DMS53 (cell line): ENCODE measurements at places on chromosomes 1 and 21.

- no peak for DNase-seq
Measured at GRCh38 chr1:57819893-57820292, 396.0 kb upstream of the DAB1 start.

DNA sequence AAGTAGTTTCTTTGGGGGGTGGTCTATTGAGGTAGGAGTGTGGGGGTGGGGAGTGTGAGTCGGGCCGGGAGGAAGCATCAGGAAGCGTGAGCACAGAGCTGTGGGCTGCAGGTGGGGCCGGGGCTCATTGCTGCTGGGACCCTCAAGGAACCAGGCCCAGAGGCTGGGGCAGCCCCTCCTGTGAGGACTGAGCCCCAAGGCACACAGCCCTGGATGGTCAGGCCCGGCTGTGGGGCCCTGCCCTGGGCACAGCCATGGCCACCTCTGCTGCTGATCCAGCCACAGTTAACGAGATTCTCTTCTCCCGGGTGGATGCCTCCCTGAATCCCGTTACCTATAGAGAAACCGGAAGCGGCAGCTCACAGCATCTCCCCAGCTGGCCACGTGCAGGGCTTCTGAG is 22.9 kb upstream of the SUMO3 start:
- DNase-seq: peak; percentile 22

DNA sequence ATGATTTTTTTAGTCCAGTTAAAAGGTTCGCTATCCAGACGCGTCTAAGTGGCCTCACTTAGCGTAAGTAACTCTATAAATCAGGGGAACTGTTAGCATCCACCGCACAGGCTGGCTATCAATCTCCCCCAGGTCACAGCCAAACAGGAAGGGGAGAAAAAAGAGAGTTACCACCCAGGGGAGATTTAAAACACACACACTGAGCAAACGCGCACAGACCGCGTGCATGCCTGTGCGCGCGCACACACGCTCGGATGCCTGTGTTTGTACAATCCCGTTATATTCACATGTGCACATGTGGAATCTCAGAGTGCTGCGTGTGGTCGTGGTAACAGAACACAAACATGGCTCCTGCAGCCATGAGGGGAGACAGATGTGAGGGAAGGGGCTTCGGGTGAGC is 125.4 kb downstream of the CASZ1 start:
- peak; percentile 18 for DNase-seq

- peak; percentile 92 for DNase-seq
Measured at GRCh38 chr21:43659136-43660000, at the start of the genes HSF2BP and RRP1B. HSF2BP (minus strand) TSS chr21:43659488; CDS start chr21:43658096, 1,392 bp downstream. RRP1B (plus strand) TSS chr21:43659560; CDS start chr21:43659665, 105 bp downstream.

GRCh38 chr1:234258071-234258470 is 115.2 kb upstream of the COA6 start:
- DNase-seq: no peak

GRCh38 chr1:3900150-3900968 is at the start of gene C1orf174:
C1orf174 (minus strand) TSS chr1:3900272; CDS start chr1:3900186, 86 bp downstream.
- peak; percentile 98 for DNase-seq

- no peak for DNase-seq
Measured at GRCh38 chr1:7827126-7827955, 25.5 kb downstream of the UTS2 start.

- no peak for DNase-seq
Measured at GRCh38 chr21:35207322-35207721, 158.2 kb upstream of the RUNX1 start.

- no peak for DNase-seq
Measured at GRCh38 chr1:159851407-159851806, 11.1 kb downstream of the VSIG8 start.

DNA sequence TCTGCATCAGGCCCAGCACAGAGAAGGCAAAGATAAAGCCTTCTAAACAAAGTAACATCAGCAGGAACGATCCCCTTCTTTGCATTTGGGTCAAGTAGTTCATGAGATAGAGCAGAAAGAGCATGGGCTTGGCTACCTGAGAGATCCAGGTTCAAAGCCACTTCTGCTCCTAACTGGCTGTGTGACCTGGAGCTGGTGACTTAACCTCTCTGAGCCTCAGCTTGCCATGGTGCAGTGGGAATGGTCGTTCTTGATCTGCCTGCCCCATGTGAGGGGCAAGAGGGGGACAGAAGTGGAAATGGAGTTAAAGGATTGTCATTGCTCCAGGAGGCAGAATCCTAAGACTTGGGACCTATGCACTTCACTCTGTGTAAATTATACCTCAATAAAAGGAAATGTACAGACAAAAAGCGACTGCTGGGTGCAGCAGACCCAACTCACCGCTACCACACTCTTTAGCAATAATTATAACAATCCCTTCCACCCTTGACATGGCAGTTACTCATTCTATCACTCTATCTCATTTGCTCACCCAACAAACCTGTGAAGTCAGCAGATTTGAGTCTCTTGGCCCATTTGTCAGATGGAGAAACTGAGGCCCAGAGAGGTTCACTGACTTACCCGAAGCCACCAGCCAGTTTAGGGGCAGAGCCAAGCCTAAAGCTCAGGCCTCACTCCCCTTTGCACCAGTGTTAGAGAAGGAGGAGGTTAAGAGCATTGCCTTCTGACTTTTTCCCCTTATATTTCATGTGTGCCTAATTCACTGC is 1.5 kb upstream of the MATN1 start:
- DNase-seq: no peak

DNA sequence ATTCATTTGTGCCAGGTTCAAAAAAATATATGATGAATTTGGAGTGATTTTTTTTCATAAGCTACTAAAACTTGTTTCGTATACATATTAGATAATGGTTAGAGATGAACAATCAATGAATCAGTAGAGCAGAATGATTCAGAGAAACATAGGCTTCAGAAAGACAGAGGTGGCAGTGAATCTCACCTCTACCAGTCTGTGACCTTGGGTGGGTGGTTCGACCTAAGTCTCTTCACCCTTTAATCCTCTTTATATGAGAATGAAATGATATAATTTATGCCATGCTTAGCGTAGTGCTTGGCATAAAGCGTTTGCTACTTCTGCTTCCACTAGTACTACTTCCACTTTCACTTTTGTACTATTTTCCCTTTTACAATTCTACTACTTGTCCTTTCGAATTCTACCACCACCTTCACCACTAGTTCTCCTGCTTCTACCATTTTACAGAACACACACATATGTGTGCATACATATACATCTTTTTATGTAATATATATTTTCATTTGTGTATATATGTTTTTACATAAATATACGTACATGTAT is 45.1 kb downstream of the FYB2 start:
- peak; percentile 21 for DNase-seq

GRCh38 chr1:87508247-87508787 is 179.6 kb downstream of the LMO4 start:
- DNase-seq: no peak

DNA sequence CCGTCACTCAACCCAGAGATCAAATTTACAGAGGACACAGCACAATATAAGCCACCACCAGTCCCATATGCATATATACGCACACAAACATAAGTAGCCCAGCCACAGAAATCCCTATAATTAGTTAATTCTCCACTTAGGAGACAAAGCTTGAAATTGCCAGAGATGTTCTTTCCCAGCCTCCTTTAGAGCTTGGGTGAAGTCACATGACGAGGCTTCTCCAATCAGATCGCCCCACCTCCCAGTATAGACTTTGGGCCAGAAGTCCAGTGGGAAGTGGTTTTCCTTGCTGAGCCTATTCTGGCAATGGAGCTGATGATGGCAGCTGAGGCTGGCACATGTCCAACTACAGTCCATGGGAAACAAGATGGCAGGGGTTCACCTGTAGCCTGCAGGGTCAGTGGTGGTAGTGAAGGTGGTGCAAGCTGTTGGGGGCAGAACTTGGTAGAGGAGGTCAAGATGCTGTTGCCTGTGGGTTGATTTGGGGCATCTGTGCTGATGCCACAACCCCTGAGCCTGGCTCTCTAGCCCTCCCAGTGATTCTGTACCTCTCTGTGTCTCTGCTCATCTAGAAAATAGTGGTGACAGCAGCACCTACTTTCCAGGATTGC is 535.9 kb downstream of the MATN1 start:
- DNase-seq: no peak

DNA sequence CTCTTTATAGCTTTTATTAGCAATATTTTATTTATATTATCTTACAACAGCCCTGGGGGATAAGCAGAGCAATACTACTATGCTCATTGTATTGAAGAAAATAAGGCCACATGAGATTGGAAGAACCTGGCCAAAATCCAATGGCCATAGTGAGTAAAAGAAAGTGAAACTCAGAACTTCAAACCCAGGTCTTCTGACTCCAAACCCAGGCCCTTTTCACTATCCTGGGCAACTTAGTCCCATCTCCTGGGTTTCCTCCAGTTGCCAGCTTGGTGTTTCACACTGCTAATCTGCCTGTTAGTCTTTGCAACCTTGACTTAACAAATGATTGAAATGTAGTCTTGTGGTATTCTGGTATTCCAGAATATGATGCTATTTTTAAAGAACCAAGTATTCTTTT is 22.4 kb upstream of the EXO1 start:
- no peak for DNase-seq

- no peak for DNase-seq
Measured at GRCh38 chr1:165187031-165188009, 169.2 kb downstream of the LMX1A start.

GRCh38 chr1:17215545-17215890 is 10.6 kb downstream of the PADI1 start:
- no peak for DNase-seq

DNA sequence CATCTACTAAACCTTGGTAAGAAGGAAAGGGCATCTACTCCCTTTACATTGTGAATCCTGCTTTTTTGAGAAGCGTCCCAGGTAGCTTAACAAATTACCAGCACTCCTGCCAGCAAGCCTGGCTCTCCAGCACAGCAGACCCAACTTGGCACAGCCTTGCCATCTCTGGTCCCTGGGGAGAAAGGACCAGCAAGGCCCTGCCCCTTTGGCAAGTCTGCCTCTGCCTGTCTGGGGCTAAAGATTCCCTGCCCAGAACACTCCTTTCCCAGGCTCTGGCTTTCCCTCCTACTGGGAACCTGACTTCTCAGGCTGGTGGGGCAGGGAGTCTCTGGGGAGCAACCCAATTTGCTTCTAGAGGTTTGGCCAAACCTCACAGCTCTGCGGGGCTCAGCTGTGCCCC is 68.5 kb downstream of the ATP2B4 start:
- DNase-seq: no peak

DNA sequence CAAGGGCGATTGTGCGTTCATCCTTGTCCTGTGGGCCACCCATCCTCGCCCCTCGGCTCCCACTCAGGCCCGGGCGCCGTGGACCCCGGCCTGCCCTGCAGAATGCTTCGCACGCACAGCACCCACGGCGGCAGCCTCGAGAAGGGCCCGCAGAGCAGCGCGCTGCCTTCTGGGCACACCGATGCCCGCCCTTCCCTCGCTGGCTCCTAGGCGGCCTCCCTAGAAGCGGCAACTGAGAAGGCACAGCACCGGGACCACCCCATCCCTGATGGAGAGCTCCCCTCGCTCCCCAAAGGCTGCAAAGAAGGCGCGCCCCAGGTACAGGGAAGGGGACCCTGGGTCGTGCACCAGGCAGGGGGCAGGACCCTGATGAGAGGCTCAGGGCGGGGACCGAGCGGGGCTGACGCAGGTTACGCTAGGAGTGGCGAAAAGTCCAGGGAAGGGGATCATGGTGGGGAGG is 971 bp downstream of the CAPZB start:
- DNase-seq: peak; percentile 57

DNA sequence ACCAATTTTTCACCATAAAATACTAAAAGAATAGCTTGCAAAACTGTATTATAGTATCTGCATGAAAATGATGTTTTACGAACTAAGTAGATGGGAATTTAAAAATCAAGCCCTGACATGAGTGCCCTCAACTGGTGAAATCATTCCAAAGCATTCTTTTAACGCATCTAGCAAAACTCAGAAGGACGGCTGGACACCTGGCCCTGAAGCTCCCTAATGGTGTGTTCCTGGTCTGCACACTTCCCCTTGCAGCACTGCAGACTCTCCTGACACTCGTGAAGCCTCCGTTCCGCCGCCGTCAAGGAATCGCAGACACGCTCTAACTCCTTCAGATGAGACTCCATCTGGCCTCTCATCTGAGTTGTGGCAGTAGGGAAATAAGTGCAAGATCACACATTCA is 39.9 kb downstream of the ODF2L start:
- DNase-seq: peak; percentile 43

DNA sequence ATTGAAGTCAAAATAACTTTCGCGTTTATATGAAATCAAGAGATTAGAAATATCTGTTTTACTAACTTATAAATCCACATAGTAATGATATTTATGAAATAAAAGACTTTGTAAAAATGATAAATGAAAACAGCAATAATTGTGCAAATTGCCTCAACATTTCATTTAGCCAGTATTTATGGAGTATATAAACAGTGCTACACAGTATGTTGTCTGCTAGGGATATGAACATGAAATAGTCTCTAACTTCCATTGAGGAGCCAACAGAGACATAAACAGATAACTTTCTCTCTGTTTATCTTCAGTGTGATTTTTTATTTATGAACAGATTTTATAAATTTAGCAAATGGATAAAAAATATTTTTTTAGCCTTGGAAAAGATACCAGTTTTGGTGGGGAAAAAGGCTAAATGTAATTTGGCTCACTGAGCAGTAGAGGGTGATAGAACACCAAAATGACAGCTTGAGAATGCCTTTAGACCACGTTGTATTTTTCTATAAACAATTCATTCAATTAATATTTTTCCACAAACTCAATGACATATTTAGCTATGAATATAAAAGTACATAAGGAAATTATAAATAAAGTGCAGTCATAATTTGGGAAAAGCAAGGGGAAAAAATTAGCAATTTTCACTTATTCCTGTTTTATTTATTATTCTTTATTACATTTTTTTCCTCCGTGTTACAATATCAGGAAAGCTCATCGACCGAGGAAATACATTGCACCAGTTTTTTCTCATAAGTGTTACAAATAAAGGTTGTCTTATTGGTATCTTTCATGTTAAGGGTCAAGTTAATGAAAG is 47.5 kb upstream of the EEIG2 start:
- peak; percentile 66 for DNase-seq

GRCh38 chr1:3312898-3313575 is 141.4 kb upstream of the ARHGEF16 start:
- no peak for DNase-seq
